ENCODE measurements at places on chromosomes 5 and 9.

DNA sequence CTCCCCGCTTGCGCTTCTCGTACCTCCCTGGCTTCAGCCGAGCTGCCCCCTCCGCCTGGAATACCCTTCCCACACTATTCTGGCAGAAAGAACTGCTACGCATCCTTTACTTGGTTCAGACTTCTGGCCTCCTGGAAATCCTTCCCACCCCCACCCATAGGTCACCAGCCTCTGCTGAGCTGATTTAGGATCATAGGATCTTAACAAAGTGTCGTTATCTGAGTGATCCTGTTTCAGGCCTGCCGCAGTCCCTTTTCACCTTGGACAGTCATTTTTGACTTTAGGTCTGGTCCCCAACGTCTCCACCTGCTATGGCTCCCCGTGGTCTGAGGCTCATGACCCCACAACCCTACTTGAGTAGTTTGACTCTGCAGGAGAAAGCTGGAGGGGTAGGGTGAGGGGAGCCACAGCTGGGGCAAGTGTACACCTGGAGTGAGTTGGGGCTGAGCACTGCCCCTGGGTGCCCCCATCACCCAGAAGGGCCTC is 27.3 kb downstream of the EGR1 start:
- DNase-seq = no peak

- DNase-seq = no peak
Observed at GRCh38 chr9:75001719-75002421, 26.2 kb downstream of the CARNMT1 start.

GRCh38 chr9:125513668-125514413 is 193.2 kb downstream of the MAPKAP1 start:
- no peak for DNase-seq

DNA sequence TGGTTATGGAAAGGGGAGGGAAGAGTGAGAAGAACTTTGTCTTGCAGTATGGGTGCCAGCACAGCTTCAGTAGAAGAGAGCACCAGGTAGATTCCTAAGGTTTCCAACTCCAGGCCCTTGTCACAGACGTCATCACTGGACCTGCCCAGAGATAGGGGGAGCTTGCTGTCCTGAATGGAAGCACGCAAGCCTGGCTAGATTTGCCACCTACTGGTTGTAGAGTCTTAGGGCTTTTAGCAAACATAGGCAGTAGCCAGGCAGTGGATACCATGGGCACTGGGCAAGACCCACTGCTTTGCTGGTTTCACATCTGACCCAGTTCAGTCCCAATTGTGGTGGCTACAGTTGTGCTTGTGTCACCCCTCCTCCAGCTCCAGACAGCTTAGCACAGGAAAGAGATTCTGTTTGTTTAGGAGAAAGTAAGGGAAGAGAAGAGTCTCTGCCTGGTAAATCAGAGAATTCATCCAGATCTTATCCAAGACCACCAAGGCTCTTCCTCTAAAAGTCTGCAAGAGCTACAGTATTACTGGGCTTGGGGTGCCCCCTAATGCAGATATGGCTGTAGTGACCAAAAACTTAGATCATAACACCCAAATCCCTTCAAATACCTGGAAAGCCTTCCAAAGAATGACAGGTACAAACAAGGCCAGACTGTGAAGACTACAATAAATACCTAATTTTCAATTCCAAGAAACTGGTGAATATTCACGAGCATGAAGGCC is 158.9 kb downstream of the HINT1 start:
- peak; percentile 74 for DNase-seq

Measured in lower leg skin (tissue), 4 donors.